ENCODE measurements at places on chromosomes 5 and 9.

DNA sequence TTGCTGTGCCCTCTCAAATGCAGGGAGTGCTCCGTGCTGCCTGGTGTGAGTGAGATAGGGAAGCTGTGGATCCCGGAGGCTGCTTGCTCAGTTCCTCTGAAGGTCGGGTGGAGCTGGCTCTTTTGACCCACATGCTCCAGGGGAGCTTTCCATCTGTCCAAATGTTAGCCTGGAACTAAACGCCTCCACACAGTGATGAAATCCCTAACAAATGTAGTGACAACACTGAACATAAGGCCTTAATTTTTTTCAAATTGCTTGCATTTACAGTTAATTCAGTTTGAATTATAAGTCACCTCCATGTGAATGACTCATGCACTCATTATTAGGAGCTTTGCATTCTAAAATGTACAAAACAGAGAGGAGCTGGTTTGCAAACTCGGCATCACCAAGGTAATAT is 27.0 kb downstream of the PRDM6 start:
- DNase-seq, result no peak

- DNase-seq, result no peak
Observed at GRCh38 chr9:117448066-117448465, 33.2 kb upstream of the ASTN2 start.

GRCh38 chr5:32172923-32173266 is 1.2 kb downstream of the GOLPH3 start:
- DNase-seq, result no peak

- DNase-seq, result no peak
Observed at GRCh38 chr5:167964529-167964928, 326.9 kb upstream of the WWC1 start.

DNA sequence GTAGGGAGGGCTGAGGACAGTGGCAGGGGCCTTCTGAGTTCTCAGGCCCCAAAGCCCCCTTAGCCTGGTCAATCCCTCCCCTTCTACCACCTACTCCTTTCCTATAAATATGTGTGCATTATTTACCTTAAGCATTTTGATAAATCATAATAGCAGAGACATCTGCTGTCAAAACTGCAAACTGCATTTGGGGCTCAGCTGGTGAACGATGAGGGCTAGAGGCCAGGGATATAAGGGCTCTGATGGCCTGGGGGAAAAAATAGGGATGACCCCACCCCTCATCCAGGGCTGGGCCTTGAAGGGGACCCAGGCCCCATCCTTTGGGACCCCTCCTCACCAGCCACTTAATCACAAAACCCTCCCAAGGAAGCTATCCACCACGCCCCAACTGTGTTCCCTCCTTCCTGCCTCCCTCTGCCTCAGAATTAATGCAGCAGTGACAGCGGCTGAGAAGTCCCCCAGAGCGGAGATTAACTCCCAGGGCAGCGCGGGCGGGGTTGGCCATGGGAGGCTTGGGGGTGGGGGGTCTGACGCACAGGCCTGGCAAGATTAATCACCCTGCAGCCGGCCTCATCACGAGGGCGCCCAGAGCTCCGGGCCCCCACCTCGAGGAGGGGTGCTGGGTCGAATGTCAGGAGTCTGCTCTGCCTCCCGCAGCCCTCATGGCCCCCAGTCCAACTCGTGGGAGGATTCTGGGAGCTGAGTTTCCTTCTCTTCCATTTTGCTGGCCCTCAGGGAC is 42.1 kb downstream of the CXXC5 start:
- no peak for DNase-seq

- DNase-seq, result no peak
Observed at GRCh38 chr5:35898952-35899660, 39.3 kb downstream of the CAPSL start.
